ENCODE measurements at places on chromosomes 7 and 10. TPM values are rescaled to one million over a fixed set of nuclear protein-coding genes. Genes with fewer than 3 reads are reported as not detected.

CALCR gene
- not detected for total RNA-seq

DGKI gene
- 1.4 TPM for total RNA-seq

NUDT13 gene
- total RNA-seq = 1.7 TPM

TAS2R41 gene
- not detected for total RNA-seq

KCND2 gene
- total RNA-seq = not detected

OR2A42 gene
- not detected for total RNA-seq

SLC18A2 gene
- total RNA-seq = not detected

NEUROD6 gene
- not detected for total RNA-seq

ABCB1 gene
- 17.0 TPM for total RNA-seq

PRTFDC1 gene
- total RNA-seq = 1.6 TPM

LIPN gene
- not detected for total RNA-seq

RPS24 gene
- total RNA-seq = 1,808 TPM

UPK3BL2 gene
- total RNA-seq = 7.7 TPM

AGAP9 gene
- total RNA-seq = 5.1 TPM

IL6 gene
- total RNA-seq = 0.72 TPM
